Amniotic epithelial cell (primary cell): ENCODE measurements at places on chromosomes 2 and 18.

DNA sequence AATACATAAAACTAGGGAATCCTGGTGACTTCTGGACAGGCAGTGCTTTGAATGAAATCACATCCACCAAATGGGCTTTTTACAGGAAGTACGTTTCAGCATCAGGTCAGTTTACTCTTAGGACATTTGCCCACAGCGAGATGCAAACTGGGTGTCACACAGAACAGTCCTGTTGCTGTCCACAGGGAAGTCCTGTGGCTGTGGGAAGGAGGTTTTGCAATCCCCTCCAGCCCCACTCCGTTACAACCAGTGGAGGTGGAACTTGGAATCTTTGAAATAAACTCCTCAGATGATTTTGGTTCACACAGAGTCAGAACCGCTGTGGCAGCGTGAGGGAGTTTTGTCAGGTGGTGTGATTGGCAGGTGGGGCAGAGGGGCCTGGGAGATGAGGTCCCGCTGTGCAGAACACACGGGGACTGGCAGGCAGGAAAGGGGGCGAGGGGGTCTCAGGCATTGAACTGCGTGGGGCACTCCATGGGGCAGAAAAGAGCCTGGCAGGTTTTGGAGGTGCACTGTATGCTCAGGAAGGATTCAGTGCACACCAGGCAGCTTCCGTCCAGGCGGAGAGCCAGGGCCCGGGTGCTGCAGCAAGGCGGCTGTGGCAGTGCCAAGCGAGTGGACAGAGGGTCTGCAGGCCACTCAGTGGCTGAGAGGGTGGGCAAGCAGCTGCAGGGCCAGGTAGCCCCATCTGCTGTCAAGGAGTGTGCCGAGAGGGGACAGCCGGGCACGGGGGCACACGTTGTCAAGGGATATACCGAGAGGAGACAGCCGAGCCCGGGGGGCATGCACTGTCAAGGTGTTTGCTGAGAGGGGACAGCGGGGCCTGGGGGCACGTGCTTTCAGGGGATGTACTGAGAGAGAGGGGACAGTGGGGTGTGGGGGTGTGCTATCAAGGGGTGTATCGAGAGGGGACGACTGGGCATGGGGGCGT lies 148.7 kb downstream of the LDLRAD4 start:
- DNase-seq = no peak

- no peak for DNase-seq
Measured at GRCh38 chr2:158656492-158657229, 138.5 kb upstream of the DAPL1 start.

DNA sequence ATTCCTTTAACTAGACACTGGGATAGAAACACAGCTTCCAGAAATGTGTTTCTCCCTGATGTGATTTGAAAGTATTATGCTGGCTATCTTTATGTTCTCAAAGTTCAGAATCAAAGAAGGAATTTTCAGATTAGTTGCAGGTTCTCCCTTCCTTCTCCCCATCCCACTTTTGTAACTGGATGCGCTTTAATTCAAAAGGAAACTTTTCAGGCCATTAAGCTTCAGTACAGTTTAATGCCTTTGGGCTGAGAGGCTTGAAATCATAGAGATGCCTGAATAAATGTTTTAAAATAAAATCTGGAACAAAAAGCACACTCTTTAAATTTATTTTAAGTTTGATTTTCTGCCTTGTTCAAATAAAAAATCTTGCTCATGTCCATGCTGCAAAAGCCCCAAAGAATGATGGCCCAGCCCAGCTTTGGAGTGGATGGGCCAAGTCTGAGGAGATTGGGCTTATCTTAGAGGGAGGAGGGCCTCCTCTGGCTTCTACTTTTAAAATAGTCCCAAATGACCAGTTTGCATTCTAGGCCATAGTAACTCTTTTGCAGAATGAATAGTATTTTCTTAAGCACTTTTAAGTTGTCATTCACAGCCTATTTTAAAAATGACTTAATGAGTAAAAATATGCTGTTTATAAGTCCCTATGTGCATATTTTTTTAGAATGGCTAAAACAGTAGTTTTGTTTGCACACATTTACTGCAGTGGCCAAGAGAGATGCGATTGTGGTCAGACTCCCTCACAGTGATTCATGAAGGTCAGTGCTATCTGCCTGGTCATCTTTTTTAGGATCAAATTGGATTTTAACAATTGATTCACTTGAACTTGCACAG lies 129.2 kb downstream of the MTX2 start:
- peak; percentile 53 for DNase-seq

DNA sequence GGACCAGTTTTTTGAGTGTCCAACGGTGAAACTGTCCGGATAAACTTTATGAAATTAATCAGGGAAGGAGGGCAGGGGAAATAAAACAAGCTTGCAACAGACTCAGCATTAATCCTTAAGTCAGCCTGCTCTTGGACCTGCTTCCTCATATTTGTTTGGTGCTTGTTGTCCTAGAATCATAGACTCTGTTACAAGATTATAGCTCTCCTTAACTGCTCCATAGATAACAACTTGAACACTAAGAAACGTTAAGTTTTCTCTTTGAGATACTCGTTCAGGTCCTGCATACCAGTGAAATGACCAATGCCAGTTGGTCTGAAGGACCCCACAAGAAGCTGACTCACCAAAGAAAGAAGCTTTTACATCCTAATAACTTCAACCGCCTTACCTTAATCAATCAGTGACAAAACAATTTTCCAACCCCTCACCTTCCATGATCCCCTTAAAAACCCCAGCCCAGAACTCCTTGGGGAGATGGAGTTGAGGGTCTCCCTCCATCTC lies 493.2 kb downstream of the PID1 start:
- peak; percentile 74 for DNase-seq

- peak; percentile 19 for DNase-seq
Measured at GRCh38 chr18:35982409-35983114, 10.1 kb downstream of the RMP24 start.
